ENCODE measurements at places on chromosomes 5 and 9.

- DNase-seq = no peak
Observed at GRCh38 chr9:134678666-134679443, 37.3 kb downstream of the COL5A1 start.

- DNase-seq = peak; percentile 63
Observed at GRCh38 chr5:178895615-178896571, at the start of gene ZFP2. ZFP2 (plus strand) TSS chr5:178895913; CDS start chr5:178931314, 35,401 bp downstream.

DNA sequence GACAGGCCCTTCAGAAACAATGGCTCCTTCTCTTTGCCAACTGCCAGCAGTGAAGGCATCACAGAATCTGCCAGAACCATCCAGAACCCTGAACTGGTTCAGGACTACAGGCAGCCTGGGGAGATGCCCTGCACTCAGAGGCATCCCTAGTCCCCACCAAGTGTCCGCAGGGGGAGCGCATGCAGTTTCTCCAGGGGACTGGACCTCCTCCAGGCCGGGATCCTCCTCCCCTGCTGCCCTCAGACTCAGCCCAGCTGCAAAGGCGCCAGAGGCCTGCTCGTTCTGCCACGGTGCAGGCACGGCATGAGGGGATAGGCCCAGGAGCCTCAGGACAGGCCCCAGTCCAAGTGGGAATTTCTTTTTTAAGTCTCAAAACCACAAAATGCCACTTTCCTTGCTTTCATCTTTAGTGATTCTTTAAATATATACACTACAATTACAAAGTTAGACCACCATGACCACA is 72.0 kb downstream of the SEMA4D start:
- no peak for DNase-seq

- no peak for DNase-seq
Observed at GRCh38 chr5:139748505-139748826, 47.1 kb upstream of the PSD2 start.

GRCh38 chr9:18935541-18935940 is 97.5 kb downstream of the SAXO1 start:
- no peak for DNase-seq

GRCh38 chr9:129413537-129414376 is 207.1 kb downstream of the C9orf50 start:
- peak; percentile 73 for DNase-seq

- no peak for DNase-seq
Observed at GRCh38 chr5:850511-851006, at the start of gene ZDHHC11. ZDHHC11 (minus strand) TSS chr5:850986; CDS start chr5:850602, 384 bp downstream.

GRCh38 chr5:159262472-159262858 is 625 bp upstream of the UBLCP1 start:
- DNase-seq = no peak

DNA sequence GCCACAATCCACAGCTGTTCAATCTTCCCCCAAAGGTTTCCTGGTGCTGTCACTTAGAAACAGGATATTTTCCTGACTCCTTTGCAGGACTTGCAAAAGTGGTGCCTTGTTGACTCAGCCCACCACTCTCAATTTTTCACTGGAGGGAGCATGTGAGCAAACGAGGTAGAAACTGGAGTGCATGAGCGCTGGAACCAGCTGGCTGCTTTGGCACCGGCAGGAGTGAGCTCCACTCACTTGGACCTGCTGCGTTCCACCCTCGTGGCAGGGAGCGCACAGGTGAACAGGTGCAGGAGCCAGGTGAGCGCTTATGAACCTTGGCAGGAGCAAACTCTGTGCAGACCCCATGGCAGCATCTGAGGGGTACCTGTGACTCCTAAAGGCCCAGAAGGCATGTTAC is 364.1 kb upstream of the RORB start:
- peak; percentile 45 for DNase-seq

DNA sequence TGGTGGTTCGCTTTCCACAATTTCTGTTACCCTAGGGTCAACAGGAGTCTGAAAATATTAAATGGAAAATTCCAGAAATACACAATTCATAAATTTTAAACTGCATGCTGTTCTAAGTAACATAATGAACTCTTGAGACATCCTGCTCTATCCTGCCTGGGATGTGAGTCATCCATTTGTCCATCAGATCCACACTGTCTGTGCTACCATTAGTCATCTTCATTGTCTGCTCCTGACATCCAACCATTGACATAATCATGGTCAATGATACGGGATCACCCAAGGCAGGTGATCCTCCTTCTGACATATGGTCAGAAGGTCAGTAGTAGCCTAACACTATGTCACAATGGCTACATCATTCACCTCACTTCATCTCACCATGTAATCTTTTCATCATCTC is 276.7 kb upstream of the KIF2A start:
- DNase-seq = no peak

DNA sequence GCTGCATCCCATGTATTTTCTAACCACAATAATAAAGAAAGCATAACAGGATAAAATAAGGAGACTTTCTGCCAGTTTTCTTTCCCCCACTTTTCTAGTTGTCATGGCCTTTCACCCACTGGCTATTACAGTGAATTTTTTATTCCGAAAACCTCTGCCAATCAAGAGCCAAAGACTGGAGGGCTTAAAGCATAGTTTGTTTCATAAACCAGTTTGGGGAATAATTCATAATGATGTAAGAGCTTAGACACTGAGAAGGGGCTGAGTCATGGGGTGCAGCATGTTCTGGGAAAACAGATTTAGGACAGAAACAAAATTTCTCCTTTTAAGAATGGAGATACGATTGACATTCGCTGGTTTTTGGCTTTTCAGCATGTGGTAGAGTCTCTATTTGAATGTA is 4.4 kb upstream of the GLIPR2 start:
- DNase-seq = no peak

GRCh38 chr5:154107756-154108155 is 69.0 kb downstream of the MFAP3 start:
- peak; percentile 86 for DNase-seq

Data from iPS DF 19.7 (cell line).